ENCODE measurements at places on chromosomes 3 and 15. TPM values are rescaled to one million over a fixed set of nuclear protein-coding genes. Genes with fewer than 3 reads are reported as not detected.

Gene IRAK2
- total RNA-seq, result 0.61 TPM

Gene SEC11A
- 250 TPM for total RNA-seq

- DNase-seq, result no peak
These were observed 216.7 kb downstream of the PTPRG start for GRCh38 chr3:61778095-61778494.

DNA sequence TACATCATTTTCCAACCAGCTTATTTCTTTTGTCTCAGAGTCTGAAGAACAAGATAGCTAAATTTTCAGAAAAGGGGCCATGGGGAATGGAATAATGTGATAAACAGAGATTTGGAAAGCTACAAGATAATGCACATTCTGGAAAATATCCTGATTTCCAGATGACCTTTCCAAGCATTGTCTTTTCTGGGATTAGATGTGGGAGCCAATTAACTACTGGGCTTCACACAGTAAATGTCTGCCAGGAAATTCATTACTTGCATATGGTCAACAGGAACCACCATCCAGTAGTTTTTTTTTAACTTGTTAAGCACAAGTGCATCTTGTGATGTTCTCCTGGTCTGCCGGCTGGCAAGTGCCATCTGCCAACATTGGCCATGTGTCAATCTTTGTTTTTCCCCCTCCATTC, 131.1 kb upstream of the BFSP2 start:
- DNase-seq, result no peak

DNA sequence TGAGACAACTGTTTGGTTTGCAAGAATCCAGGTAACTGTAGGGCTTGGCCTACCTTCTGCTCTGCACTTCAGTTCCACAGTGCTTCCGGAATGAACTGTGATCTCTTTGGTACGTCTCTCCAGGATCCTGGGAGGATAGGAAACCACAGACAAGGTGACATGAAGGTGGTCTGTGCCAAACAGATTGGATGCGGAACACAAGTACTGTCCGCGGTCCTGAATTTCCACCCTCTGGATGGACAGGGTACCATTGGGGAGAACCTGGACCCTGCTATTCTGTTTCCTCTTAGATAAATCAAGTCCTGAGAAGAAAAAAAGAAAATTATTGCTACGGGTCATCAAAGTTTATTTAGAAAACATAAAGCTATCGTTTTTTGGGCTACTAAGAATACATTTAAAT, 17.3 kb downstream of the IGSF10 start:
- no peak for DNase-seq

DNA sequence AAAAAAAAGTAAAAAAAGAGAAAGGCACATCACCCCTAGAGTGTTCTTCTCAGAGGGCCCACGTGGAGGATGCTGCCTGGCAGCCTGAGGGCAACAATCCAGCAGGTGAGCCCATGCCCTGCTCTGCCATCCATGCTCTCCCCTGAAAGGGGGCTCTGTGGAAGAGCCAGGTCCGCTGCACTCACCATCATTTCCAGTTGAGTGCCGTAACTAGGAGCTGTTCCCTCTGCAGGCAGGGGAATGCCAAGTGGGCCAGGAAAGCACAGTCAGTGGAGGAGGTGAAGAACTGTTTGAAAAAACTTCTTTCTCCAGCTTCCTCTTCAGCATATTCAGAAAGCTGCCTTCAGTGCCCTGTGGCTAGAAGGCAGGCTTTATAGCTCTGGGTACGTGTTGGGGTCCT, 84.1 kb downstream of the ABHD5 start:
- no peak for DNase-seq

Data from H9 (cell line).